ENCODE measurements at places on chromosomes 3 and 15.
A peak's percentile ranks its signal among the peaks of the same experiment; 100 is the strongest.

GRCh38 chr3:100041328-100041749 lies 73.0 kb downstream of the FILIP1L start:
- peak; percentile 85 for DNase-seq

DNA sequence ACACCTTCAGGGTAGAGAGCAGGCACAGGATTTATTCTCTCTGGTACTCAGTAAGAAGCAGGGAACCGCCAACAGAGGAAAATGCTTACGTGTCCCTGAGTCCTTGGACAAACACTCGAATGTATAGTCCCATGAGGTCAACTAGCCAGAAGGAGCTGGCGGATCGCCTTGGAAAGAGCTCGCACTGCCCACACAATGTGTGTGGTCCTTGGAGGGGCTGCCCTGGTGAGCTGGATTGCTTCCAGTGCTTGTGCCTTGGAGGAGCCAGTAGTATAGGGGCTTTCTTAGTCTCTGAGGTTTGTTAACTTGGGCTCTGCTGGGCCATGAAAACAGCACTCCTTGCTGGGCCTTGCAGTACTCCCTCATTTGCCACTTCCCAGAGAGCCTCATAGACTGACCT lies 40.7 kb upstream of the VILL start:
- no peak for DNase-seq

DNA sequence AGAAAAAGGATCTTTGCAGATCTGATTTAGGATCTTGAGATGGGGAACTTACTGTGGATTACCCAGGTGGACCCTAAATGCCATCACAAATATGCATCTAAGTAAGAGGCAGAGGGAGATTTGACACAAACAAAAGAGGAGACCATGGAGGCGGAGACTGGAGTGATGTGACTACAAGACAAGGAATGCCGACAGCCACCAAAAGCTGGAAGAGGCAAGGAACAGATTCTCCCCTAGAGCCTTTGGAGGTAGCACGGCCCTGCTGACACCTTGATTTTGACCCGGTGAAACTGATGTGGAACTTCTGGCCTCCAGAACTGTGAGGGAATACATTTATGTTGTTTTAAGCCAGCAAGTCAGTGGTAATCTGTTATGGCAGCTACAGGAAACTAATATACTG lies 44.0 kb downstream of the GASK1A start:
- no peak for DNase-seq

DNA sequence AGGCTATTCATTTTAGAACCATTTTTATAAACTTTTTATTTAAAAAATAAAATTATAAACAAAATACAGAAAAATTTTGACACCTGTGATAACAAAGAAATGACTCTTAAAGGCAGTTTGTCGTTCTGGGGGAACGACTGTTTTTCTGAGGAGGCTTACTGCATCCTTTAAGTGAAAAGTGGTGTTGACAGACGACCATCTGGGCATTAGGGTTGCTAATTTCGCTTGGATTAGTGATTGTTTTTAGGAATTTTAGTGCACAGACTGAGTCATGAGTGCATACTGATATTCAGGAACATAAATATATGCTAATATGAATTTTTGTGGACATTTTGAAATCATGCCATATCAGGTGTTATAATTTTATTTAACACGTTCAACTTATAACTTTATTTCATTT lies 28.5 kb downstream of the OSTN start:
- no peak for DNase-seq

- DNase-seq: no peak
These were observed 57.1 kb downstream of the AAGAB start for GRCh38 chr15:67197364-67197695.

- DNase-seq: no peak
These were observed 17.9 kb upstream of the OSBPL11 start for GRCh38 chr3:125613204-125613603.

- DNase-seq: no peak
These were observed 121.9 kb downstream of the SLCO3A1 start for GRCh38 chr15:91975241-91975978.

DNA sequence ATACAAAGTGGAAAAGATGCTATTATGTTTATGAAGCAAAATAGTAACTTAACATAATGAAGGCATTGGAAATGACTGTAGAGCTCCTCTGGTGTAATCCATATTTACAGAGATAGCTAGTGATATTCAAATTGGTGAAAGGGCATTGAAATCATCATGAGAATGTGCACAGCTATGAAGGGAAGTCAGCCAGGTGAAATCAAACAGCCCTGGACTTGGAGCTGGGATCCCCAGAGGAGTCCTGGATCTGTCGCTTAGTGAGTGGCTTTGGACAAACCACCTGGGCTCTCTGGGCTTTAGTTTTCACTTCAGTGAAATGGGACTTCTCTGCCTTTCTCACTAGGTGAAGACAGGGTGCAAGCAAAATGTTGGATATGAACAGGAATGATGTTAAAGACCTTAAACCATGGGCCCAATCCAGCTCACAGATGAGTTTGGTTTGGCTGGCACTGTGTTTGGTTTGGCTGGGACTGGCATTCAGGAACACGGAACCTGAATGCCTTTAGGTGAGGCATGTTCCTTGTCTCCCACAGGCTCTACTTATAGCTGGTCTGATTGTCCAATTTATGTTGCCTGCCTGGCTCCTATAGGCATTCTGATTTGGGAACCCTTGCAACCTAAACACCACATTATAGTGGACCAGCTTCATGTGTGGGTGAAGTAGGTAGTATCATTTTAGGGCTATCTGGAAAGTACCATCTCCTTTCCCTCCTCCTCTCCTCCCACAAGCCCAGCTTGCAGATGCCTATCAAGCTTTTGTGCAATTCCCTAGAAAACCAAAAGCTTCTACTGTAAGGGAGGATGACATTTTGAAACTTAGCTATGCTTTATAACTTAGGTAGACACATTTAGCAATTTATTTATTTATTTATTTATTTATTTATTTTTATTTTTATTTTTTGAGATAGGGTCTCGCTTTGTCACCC lies 110.6 kb upstream of the TNFAIP8L3 start:
- DNase-seq: no peak

GRCh38 chr15:45203182-45203581 lies 15.4 kb upstream of the SHF start:
- no peak for DNase-seq

DNA sequence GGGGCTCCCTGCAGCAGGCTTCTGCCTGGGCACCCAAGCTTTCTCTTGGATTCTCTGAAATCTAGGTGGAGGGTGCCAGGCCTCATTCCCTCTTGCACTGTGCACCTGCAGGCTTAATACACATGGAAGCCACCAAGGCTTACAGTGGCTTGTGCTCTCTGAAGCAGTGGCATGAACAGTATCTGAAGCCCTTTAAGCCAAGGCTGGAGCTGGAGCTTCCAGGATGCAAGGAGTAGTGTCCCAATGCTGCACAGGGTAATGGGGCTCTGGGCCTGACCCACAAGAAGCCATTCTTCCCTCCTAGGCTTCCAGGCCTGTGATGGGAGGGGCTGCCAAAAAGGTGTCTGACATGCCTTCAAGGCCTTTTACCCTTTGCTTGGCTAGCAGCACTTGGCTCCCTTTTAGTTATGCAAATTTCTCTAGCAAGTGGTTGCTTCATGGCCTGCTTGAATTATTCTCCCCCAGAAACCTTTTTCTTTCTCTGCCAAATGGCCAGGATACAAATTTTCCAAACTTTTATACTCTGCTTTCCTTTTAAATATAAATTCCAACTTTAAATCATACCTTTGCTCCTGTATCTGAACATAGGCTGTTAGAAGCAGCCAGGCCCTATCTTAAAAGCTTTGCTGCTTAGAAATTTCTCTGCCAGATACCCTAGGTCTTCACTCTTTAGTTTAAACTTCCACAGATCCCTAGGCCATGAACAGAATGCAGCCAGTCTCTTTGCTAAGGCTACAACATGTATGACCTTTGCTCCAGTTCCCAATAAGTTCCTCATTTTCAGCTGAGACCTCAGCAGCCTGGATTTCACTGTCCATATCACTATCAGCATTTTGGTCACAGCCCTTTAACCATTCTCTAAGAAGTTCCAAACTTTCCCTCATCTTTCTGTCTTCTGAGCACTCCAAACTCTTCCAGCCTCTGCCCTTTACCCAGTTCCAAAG lies 201.1 kb upstream of the LRRFIP2 start:
- no peak for DNase-seq

DNA sequence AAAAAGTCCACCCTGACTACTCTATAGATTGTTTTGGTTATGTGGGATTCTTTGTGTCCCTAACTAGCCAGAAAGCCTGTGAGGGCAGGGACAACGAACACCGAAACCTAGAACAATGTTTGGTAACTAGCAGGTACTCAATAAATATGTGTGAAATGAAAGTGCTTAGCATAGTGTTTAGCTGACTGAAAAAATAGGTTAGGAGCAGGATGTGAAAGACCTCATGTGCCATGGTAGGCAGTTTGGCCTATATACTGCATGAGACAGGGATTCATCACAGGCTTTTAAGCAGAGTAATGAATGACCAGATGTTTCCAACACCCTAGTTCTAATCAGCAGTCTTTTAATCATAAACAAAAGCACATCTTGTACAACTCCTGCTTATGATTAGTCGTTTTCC lies 64.2 kb downstream of the MYO5A start:
- DNase-seq: no peak

DNA sequence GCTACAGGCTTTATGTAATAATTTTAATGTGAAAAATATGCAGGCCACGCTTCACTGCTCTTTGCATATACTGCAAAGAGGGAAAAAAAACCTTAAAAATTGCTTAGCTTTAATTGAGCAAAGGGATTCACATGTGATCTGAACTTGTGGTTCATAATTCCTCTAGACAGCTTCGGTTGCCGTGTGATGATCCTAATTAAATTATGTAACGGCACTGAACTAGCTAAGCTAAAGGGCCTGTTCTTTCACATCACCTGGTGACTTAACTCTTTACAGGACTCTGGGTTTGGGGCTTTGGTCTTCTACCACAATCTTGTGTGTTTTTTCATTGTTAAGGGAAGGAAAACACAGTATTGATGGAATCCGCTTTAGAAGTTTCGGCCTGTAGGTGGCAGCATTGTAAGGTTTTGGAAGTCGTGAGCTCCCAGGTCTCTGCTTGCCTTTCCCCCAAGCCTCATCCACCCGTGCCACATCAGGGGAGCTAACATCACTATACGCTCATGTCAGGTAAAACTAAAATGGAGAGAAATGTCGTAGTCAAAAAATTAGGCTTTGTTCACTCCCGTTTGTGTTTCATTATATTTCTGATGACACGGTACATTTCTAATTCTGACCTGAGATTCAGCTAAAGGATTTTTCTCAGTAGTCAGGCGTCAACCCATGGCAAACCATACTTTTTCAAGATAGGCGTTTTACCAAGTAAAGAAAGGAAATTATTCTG lies 205.6 kb upstream of the DPH6 start:
- peak; percentile 86 for DNase-seq

DNA sequence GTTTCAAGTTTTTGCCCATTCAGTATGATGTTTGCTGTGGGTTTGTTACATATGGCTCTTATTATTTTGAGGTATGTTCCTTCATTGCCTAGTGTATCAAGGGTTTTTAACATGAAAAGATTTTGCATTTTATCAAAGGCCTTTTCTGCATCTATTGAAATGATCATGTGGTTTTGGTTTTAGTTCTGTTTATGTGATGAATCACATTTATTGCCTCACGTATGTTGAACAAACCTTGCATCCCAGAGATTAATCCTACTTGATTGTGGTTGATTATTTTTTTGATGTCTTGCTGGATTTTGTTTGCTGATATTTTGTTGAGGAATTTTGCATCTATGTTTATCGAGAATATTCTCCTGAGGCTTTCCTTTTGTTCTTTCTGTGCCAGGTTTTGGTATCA lies 39.4 kb downstream of the TMCO5A start:
- DNase-seq: no peak

DNA sequence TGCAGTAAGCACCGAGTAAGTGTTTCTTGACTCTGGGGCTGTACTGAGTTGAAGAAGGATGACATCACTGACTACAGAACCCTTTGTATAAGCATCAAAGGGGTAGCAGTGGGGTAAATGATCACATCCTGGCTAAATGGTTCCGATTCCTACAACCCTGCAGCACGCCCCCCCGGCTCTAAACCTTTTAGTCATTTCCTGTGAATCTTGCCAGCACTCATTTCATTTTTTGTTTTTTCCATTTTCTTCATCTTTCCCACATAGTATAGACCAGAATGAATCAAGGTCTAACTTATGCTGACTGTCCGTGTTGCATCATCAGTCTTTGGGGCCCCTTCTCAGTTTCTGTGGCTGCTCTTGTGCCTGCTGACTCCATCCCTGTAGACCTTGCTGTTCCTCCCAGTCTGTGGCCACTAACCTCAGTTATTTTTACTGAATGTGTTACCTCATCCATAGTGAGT lies 383.1 kb upstream of the TPRG1 start:
- DNase-seq: peak; percentile 45

DNA sequence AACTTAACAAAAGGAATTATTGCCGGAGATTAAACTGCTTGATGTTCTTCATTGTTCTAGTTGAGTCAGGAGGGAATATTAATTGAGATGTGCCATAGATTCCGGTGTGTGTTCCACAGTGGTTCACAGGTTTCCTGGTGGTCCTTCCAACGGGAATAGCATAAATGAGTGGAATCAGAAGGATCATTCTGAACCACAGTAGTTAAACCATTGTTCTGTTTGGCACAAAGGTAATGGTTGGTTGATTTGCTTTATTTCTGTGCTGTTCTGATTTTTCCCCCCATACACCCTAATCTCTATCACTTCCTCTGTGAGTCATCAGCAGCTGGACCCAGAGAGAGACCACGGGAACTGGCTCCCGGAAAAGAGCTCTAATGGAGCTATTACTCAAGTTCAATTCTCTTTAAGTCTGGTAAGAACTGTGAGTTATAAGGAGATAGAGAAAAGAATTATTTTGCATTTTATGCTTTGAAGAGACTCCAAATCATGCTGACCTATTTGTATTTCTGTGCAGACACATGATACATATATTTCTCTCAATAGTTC lies 627.2 kb downstream of the ZIC1 start:
- peak; percentile 31 for DNase-seq

DNA sequence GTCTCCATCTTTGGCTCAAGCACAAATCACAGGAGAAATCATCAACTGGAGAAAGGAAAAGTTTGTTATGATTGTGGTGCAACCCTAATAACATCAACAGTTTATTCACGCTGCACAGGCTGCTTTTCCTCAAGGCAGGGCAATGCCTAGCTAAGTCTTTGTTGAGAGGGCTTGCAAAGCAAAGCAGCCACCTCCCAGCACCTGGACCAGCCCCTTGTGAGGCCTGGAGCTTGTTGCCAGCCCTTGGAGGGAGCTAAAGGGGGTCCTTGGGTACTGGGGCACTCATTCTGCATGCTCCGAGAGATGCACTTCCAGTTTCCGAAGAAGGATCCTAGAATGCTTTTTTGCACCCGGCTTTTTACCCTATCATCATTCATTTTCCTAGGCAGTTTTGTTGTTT lies 288.2 kb downstream of the CLSTN2 start:
- DNase-seq: no peak

DNA sequence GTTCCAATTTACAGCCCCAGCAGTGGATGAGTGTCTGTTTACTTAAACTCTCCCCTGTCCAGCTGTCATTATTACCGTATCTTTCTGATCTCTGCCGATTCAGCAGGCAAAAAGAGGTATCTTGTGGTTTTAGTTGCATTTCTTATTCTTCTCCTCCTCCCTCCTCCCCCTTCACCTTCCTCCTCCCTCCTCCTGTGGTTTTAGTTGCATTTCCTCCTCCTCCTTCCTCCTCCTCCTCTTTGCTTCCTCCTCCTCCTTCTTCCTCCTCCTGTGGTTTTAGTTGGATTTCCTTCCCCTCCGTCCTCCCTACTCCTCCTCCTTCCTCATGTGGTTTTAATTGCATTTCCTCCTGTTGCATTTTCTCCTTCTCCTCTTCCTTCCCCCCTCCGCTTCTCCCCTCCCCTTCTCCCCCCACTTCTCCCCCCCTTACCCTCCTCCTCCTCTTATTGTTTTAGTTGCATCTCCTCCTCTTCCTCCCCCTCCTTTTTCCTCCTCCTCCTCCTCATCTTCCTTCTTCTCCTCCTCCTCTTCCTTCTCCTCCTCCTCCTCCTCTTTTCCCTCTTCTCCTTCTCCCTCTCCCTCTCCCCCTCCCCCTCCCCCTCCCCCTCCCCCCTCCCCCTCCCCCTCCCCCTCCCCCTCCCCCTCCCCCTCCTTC lies 25.3 kb upstream of the VPS33B start:
- peak; percentile 14 for DNase-seq
